ENCODE measurements at places on chromosomes 6 and 20.
A peak's percentile ranks its signal among the peaks of the same experiment; 100 is the strongest.

DNA sequence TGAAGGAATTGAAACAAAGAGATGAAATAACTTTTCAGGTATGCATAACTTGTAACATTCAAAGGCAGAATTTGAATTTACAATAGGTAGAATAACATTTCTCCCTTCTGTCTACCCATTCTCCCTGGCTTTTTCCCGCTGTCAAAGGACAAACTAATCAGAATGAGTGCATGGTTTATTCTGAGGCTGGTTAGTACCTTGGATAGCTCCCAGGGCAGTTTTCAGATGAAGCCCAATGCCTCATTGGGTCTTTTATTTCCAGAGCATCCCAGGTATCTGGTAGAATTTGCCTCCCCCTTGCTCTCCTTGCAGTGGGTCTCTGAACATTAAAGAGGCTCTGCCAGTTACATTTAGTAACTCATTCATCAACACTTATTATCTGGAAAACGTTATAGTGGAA lies 665.5 kb downstream of the BCKDHB start:
- no peak for DNase-seq

- no peak for DNase-seq
Measured at GRCh38 chr6:108727966-108728730, 120.1 kb upstream of the ARMC2 start.

GRCh38 chr20:64222291-64222735 lies 33.2 kb upstream of the PCMTD2 start:
- DNase-seq = no peak

GRCh38 chr6:143755301-143755744 lies 77.6 kb downstream of the PHACTR2 start:
- no peak for DNase-seq

DNA sequence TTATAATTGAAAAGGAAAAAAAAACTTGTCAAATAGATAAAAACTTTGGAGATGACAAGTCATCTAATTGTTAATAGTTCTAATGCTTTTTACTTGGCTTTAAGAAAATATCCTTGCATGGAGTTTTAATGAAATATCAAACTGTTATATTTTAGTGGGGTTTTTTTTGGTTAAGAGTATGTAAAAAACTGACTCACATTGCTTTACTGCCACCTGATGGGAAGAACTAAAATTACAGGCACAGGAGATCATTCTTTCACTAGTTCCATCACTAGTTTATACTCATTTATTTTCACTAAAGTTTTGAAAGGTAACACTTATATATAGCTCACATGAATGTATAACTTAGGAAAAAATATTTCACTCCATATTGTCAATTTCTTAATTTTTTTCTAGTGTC lies 309.1 kb downstream of the LMBRD1 start:
- no peak for DNase-seq

DNA sequence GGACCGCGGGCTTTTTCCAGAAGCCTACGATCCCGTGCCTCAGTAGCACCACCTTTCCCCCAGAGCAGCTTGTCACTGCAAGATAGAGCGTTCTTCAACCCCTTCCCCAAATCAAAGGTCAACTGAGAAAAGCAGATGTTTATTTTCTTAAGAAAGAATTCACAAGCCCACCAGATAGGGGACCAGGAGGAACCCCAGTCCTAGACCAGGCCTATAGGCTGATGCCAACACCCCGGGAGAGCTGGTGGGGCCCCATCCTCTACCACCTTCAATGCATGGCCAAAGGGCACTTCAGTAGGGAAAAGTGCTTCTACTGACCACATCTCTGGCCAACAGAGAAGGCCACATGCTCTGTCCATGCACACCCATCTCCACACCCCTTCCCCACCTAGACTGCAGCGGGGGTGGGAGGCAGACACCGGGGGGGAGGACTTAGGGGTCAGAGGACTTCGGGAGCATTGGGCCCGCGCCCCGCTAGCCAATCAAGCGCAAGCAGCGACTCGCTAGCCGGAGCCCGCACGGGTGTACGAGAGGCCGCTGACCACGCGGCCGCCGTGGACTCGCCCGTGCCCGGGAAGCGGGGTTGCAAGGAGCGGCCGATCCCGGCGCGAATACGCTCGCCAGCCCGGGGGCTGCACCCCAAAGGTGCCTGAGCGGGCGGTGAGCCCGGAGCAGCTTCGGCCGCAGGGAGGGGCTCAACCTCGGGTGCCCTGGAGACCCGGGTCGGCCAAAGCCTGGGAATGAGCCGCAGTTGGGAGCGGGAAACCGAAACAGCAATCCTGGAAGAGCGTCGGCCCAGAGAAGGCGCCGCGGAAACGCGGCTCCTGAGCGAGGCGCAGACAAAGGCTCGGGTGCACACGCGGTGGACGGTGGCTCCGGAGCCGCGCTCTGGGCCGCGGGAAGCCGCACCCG lies 2.8 kb downstream of the PDE10A start:
- DNase-seq = no peak

GRCh38 chr6:47157653-47158219 lies 115.6 kb upstream of the ADGRF1 start:
- no peak for DNase-seq

- no peak for DNase-seq
Measured at GRCh38 chr6:6643398-6643797, 54.9 kb downstream of the LY86 start.

DNA sequence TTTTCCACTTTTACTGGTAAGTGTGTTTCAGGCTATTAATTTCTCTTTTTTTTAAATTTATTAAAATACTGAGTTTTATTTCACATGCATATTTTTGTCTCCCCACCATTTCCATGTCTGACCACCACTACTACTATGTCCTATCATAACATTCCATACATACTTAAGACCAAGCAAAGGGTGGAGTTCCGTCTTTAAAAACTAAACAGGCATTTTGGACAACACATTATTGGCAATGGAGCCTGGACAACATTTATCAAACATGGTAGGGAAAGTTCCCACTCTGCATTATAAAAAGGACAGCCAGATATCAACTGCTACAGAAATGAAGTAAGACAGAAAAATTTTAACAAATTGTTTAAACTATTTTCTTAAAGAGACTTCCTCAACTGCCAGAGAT lies 91.9 kb downstream of the LMBRD1 start:
- no peak for DNase-seq

DNA sequence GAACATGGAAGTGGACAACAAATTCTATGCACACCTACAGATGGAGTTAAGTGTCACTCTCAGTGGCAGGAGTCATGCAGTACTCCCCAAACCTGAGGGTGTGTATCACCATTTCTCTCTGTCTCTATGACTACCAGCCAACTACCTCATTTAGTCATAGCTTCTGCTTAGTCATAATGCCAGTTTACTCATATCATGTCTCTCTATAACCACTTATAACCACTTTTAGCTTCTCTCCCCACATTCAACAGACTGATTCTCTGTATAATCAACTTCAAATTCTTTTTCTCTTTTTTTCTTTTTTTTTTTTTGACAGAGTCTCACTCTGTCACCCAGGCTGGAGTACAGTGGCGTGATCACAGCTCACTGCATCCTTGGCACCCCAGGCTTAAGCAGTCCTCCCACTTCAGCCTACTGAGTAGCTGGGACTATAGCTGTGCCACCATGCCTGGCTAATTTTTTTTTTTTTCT lies 13.8 kb upstream of the GTF3C6 start:
- no peak for DNase-seq

- no peak for DNase-seq
Measured at GRCh38 chr6:46191961-46192360, 21.2 kb upstream of the ENPP5 start.

- DNase-seq = no peak
Measured at GRCh38 chr20:54344832-54345231, 130.6 kb upstream of the DOK5 start.

DNA sequence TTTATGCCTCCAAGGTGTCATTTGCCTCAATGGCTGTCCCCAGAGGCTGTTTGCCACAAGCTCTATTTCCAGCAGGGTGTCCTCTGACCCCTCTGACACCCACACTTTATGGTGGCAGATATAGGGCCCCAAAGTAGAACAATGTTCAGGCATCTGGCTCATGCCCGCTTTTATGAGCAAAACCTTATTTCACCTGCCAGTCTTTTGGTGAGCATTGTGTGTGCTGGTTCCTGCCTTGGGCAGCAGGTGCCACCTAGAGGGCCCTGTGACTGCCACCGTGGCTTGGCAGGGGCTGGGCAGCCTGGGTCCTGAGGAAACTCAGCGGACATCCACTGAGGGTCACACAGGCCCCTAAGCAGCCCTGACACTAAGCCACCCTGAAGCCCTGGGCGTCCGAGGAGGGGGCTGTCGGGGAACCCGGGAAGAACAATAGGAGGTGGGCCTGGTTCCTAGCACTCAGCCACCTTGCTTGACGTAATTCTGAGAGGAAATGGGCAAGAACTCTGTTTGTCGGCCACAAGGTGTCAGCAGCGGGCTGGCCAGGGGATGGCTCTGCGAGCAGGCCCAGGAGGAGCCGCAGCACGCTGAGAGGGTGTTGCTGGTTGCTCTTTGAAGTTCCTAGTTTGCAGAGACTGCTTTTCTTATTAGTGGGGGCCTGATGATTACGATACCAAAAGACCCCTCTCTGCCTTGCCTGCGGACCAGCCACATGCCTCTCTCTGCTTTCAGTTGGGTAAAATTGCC lies 148.9 kb downstream of the SCML4 start:
- DNase-seq = peak; percentile 82

- DNase-seq = no peak
Measured at GRCh38 chr6:158391276-158391675, 79.0 kb downstream of the TULP4 start.
